Cardiac atrium fibroblast (primary cell): ENCODE measurements at places on chromosomes 4 and X. TPM values are rescaled to one million over a fixed set of nuclear protein-coding genes. Genes with fewer than 3 reads are reported as not detected.

The TRPC5OS gene
- total RNA-seq, result not detected in 2 replicates

The EGF gene
- total RNA-seq, result not detected in 2 replicates

The CHST7 gene
- 28.7 and 38.2 TPM in 2 replicates for total RNA-seq

The DYNLT3 gene
- 39.5 and 43.9 TPM in 2 replicates for total RNA-seq

The POU3F4 gene
- total RNA-seq, result not detected in 2 replicates

The CYBB gene
- 0.36 TPM in 1 of 2 replicates, not detected in the other for total RNA-seq

The ATP8A1 gene
- 1.5 and 2.3 TPM in 2 replicates for total RNA-seq

The VEGFD gene
- total RNA-seq, result not detected in 2 replicates

The GC gene
- total RNA-seq, result not detected in 2 replicates

The CT45A5 gene
- not detected in 2 replicates for total RNA-seq

The DUSP9 gene
- 0.90 TPM in 1 of 2 replicates, not detected in the other for total RNA-seq

The ADH4 gene
- total RNA-seq, result 0.16 TPM in 1 of 2 replicates, not detected in the other

The IBSP gene
- total RNA-seq, result not detected in 2 replicates

The CFAP97 gene
- 21.3 and 22.8 TPM in 2 replicates for total RNA-seq

The KDR gene
- 9.9 and 13.1 TPM in 2 replicates for total RNA-seq

The GAGE10 gene
- not detected in 2 replicates for total RNA-seq

The TLR10 gene
- total RNA-seq, result not detected in 2 replicates

The SORCS2 gene
- total RNA-seq, result 0.16 and 0.18 TPM in 2 replicates

The FAM53A gene
- total RNA-seq, result 2.0 and 16.4 TPM in 2 replicates

The CENPVL1 gene
- total RNA-seq, result not detected in 2 replicates

The REELD1 gene
- not detected in 2 replicates for total RNA-seq

The GYPA gene
- total RNA-seq, result not detected in 2 replicates

The SPIN2A gene
- total RNA-seq, result 0.18 TPM in 1 of 2 replicates, not detected in the other

The SMIM10L2A gene
- total RNA-seq, result under 0.01 and 0.49 TPM in 2 replicates

The INPP4B gene
- 1.6 and 3.9 TPM in 2 replicates for total RNA-seq

The HSFX2 gene
- 0.16 TPM in 1 of 2 replicates, not detected in the other for total RNA-seq

The RNF128 gene
- total RNA-seq, result not detected in 2 replicates

The UGT2B10 gene
- total RNA-seq, result not detected in 2 replicates

The TMSB15C gene
- 0.49 and 1.4 TPM in 2 replicates for total RNA-seq

The LRP2BP gene
- 0.16 and 0.18 TPM in 2 replicates for total RNA-seq

The WWC2 gene
- 16.8 and 24.0 TPM in 2 replicates for total RNA-seq

The CYTL1 gene
- not detected in 2 replicates for total RNA-seq

The PITX2 gene
- not detected in 2 replicates for total RNA-seq

The GDPD2 gene
- total RNA-seq, result 1.5 TPM in 1 of 2 replicates, not detected in the other

The CYP2U1 gene
- 5.2 and 11.3 TPM in 2 replicates for total RNA-seq

The CT55 gene
- total RNA-seq, result not detected in 2 replicates

The TMEM185A gene
- 8.1 and 11.0 TPM in 2 replicates for total RNA-seq

The P2RY8 gene
- total RNA-seq, result not detected in 2 replicates

The MID1 gene
- 33.8 and 35.5 TPM in 2 replicates for total RNA-seq

The FABP2 gene
- not detected in 2 replicates for total RNA-seq

The DDX60 gene
- total RNA-seq, result 4.2 and 10.0 TPM in 2 replicates

The PNMA6E gene
- total RNA-seq, result not detected in 2 replicates

The ADH7 gene
- total RNA-seq, result not detected in 2 replicates

The ZDHHC15 gene
- under 0.01 TPM in 1 of 2 replicates, not detected in the other for total RNA-seq

The RNF212 gene
- 0.81 and 4.2 TPM in 2 replicates for total RNA-seq

The ALPK1 gene
- total RNA-seq, result 4.1 and 4.3 TPM in 2 replicates

The CLNK gene
- total RNA-seq, result not detected in 2 replicates

The MGST2 gene
- total RNA-seq, result 14.3 and 16.1 TPM in 2 replicates

The SOWAHD gene
- total RNA-seq, result not detected in 2 replicates

The ARHGAP6 gene
- total RNA-seq, result 19.8 and 33.0 TPM in 2 replicates

The POU4F2 gene
- not detected in 2 replicates for total RNA-seq

The CXCL3 gene
- 7.0 and 46.5 TPM in 2 replicates for total RNA-seq

The CD40LG gene
- not detected in 2 replicates for total RNA-seq

The SMIM10 gene
- 1.1 and 4.5 TPM in 2 replicates for total RNA-seq

The OPN1MW2 gene
- not detected in 2 replicates for total RNA-seq

The BRS3 gene
- not detected in 2 replicates for total RNA-seq
